ENCODE measurements at places on chromosomes 13 and 19.

DNA sequence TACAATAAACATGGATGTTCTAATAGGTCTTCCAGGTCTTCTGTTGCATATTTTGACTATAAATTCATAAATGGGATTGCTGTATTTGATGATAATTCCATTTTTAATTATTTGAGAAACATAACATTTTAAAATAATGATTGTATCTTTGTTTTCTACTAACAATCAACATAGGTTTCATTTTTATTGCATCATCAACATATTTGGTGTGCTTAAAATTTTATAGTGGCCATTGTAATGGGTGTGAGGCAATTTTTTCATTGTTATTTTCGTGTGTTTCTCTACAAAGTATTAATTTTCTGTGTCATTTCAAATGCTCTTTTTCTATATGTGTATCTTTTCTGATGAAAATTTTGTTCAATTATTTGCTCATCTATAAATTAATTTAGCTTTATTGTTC is 13.2 kb downstream of the ZNF493 start:
- DNase-seq = no peak

- DNase-seq = no peak
Measured at GRCh38 chr19:29260477-29261317, 47.7 kb upstream of the UQCRFS1 start.

DNA sequence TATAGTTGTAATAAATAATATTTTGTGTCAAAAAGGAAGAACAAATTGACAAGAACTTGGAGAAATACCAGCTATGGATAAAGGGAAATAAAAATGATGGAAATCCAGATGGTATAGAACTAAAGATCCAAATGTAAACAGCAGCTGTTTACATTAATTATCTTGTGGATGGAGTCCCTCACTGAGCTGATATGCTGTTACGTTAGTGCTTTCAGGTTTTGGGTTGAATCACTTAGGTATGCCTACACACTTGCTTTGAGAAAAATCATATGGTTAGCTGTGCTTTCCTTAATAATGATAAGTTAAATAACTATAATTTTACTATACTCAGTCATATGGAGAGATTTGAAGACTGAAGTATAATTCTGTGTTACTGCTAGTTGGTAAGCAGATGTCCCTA is 27.7 kb downstream of the WASF3 start:
- no peak for DNase-seq

- DNase-seq = no peak
Measured at GRCh38 chr19:18666317-18666716, 17.2 kb upstream of the CRTC1 start.

DNA sequence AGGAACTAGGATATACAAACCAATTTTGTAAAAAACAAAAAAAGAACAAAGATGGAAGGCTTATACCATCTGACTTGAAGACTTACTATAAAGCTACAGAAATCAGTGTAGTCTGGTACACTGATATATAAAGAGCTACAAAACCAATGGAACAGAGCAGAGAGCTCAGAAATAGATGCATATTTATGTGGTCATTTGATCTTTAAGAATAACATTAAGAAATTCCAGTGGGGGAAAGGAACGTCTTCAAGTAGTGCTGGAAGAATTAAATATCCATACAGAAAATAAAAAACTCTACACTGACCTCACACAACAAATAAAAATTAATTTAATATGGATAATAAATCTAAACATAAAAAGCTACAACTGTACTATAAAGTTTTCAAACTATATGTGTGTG is 317.0 kb downstream of the ENOX1 start:
- no peak for DNase-seq

- DNase-seq = no peak
Measured at GRCh38 chr13:66951426-66951825, 278.7 kb downstream of the PCDH9 start.

- no peak for DNase-seq
Measured at GRCh38 chr13:45206340-45206739, 5.5 kb upstream of the KCTD4 start.

DNA sequence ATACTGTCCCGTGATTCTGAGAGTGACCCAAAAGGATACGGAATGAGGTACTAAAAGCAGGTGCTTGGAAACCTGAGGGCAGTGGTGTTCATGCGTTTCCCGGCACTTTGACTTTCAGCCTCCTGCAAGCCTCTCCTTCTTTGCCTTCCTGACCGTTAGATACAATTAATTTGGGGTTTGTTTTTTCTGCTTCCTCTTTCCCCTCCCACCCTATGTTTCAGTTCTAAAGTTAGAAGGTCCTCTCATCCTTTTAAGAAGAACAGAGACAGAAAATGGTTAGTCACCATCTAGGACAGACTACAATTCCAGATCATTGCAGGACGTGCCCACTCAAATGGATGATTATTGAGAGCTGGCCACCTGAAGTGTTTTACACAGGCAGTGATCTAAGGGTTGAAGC is 1.8 kb upstream of the LILRB4 start:
- DNase-seq = no peak
